Natural killer cell (primary cell): ENCODE measurements at places on chromosomes 2 and 18.

DNA sequence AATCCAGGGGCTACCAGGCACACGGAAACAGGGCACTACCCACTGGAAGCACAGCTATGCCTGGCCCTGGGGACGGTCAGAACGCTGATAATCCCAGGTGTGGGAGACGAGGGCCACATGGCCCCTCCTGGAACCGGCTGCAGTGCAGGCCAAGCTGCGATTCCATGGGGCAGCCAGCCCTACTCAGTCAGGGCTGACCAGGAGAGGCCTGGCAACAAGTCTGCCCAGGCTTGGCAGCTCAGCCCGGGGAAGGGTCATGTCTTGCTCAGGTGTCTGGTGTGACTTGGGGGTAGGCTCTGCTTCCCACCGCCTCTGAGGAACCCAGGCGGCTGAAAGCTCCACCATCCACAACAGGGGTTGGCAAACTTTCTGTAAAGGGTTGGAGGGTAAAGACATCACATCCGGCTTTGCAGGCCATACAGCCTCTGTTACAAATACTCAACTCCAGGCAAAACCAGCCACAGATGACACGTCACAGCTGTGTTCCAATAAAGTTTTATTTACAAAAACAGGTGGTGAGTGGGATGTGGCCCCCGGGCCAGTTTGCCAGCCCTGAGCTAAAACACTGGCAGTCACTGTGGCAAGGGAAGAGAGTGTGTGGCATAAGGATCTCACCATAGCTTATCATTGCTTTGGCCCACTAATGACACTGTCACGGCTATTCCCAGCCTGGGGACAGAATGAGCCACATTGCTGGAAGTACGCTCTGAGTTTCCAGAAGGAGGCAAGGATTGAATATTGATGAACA lies 85.2 kb downstream of the NDUFA10 start:
- H3K27ac ChIP-seq, result no peak overlapping the region
- no peaks in the 10 kb centered on the region for H3K36me3 ChIP-seq
- H3K27me3 ChIP-seq, result no peaks in the 10 kb centered on the region
- DNase-seq, result no peak
- H3K4me1 ChIP-seq, result peaks cover 7% of the 10 kb centered on the region
- no peak overlapping the region for H3K4me3 ChIP-seq

DNA sequence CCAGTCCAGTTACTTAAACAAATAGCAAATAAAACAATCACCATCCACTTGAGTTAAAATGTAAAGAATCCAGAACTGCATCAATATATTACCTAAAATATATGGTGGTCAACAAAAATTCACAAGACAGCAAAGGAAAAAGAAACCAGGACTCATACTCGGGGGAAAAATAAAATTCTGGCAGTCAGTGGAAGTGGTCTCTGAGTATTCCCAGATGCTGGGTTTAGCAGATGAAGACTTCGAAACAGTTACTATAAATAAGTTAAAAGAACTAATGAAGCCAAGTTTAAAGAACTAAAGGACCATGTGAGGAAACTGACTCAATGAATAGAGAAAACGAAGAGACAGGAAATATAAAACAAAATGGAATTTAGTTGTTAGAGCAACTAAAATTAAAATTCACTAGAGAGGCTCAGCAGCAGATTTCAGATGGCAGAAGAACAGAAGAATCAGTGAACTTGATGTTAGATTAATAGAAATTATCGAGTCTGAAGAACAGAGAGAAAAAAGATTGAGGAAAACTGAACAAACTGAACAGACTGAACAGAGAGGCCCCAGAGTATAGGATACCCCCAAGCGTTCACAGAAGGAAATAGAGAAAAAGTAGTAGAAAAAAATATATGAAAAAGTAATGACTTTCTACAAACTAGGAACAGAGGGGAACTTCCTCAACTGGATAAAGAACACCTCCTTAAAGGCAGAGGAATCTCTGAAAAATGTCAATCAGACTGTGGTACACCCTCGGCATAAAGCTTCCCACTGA lies 27.9 kb downstream of the MGAT4A start:
- H3K4me1 ChIP-seq, result peaks cover 14% of the 10 kb centered on the region
- H3K4me3 ChIP-seq, result no peak overlapping the region
- no peaks in the 10 kb centered on the region for H3K36me3 ChIP-seq
- DNase-seq, result no peak
- no peak overlapping the region for H3K27ac ChIP-seq
- no peaks in the 10 kb centered on the region for H3K27me3 ChIP-seq

- no peaks in the 10 kb centered on the region for H3K27me3 ChIP-seq
- DNase-seq, result no peak
- H3K4me3 ChIP-seq, result no peak overlapping the region
- no peaks in the 10 kb centered on the region for H3K4me1 ChIP-seq
- no peaks in the 10 kb centered on the region for H3K36me3 ChIP-seq
Observed at GRCh38 chr2:165406173-165406572, 63.3 kb upstream of the CSRNP3 start.

- no peaks in the 10 kb centered on the region for H3K4me1 ChIP-seq
- peaks cover 33% of the 10 kb centered on the region for H3K36me3 ChIP-seq
- H3K27ac ChIP-seq, result no peak overlapping the region
- no peak overlapping the region for H3K4me3 ChIP-seq
- DNase-seq, result no peak
Observed at GRCh38 chr2:37262522-37262921, 31.1 kb downstream of the NDUFAF7 start.

- no peaks in the 10 kb centered on the region for H3K4me1 ChIP-seq
- no peaks in the 10 kb centered on the region for H3K36me3 ChIP-seq
- no peak overlapping the region for H3K4me3 ChIP-seq
- H3K27me3 ChIP-seq, result no peaks in the 10 kb centered on the region
Observed at GRCh38 chr2:177897278-177897677, 175.3 kb downstream of the PDE11A start.

DNA sequence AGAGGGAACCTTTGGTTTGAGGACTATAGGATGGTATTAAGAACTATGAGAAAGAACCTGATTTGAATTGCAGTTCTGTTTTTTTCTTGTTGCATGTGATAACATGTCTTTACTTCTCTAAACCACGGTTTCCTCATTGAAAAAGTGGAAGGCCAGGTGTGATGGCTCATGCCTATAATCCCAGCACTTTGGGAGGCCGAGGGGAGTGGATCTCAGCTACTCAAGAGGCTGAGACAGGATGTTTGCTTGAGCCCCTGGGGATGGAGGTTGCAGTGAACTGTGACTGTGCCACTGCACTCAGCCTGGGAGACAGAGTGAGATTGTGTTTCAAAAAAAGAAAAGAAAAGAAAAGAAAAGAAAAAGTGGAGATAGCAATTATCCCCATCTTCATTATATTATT lies 32.3 kb downstream of the SCN9A start:
- no peaks in the 10 kb centered on the region for H3K4me1 ChIP-seq
- no peak for DNase-seq
- H3K27ac ChIP-seq, result no peak overlapping the region
- no peak overlapping the region for H3K4me3 ChIP-seq
- no peaks in the 10 kb centered on the region for H3K27me3 ChIP-seq

DNA sequence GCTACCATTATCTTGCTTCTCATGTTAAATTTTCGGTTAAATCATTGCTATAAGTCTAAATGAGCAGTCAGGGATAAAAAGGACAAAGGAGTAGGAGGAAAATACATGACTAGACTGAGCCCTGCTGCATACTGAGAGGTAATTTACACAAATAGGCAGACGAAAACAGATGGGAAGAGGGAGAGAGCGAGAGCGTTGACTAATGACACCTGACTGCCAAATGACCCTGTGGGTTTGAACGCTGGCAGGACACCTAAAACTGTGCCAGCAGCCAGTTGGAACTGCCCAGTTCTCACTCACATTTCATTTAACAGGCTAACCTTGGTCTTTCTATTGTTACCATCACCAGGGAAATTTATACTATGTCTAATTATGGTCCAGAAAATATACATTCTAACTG lies 978.2 kb downstream of the CPS1 start:
- no peaks in the 10 kb centered on the region for H3K27me3 ChIP-seq
- no peak overlapping the region for H3K4me3 ChIP-seq
- no peaks in the 10 kb centered on the region for H3K36me3 ChIP-seq

DNA sequence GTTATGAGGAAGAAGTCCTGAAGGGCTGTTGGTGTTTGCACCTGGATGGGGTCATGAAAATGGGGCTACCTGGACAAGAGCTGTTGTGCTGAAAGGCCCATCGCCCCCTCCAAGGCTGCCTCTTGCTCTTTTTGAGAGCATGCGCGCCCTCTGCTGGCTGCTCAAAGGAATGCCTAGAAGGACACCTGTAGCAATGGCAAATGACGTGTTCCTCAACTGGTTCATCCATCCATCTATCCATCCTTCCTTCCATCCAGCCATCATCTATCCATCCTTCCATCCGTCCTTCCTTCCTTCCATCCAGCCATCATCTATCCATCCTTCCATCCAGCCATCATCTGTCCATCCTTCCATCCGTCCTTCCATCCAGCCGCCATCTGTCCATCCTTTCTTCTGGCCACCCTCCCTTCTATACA lies 17.2 kb upstream of the RPL31 start:
- H3K4me3 ChIP-seq, result no peak overlapping the region
- H3K36me3 ChIP-seq, result no peaks in the 10 kb centered on the region
- peak; percentile 90 for DNase-seq
- no peaks in the 10 kb centered on the region for H3K4me1 ChIP-seq
- no peak overlapping the region for H3K27ac ChIP-seq
- H3K27me3 ChIP-seq, result no peaks in the 10 kb centered on the region

DNA sequence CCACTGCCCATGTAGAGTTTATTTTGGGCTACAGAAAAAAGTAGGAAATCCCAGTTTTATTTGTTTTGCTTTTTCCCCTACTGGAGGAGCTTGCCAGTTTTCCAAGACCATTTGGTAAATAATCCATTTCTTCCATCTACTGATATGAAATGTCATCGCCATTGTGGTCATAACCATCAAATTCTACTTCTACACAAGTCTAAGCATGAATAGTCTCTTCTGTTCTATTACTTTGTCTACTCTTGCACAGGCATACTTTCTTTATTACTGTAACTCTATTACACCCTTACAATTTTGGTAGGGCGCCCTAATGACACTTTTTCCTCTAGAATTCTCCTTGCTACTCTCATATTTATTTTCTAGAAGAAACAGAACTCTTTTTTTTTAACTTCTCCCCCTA lies 120.7 kb downstream of the ATAD2B start:
- DNase-seq, result no peak
- H3K36me3 ChIP-seq, result peaks cover 31% of the 10 kb centered on the region

DNA sequence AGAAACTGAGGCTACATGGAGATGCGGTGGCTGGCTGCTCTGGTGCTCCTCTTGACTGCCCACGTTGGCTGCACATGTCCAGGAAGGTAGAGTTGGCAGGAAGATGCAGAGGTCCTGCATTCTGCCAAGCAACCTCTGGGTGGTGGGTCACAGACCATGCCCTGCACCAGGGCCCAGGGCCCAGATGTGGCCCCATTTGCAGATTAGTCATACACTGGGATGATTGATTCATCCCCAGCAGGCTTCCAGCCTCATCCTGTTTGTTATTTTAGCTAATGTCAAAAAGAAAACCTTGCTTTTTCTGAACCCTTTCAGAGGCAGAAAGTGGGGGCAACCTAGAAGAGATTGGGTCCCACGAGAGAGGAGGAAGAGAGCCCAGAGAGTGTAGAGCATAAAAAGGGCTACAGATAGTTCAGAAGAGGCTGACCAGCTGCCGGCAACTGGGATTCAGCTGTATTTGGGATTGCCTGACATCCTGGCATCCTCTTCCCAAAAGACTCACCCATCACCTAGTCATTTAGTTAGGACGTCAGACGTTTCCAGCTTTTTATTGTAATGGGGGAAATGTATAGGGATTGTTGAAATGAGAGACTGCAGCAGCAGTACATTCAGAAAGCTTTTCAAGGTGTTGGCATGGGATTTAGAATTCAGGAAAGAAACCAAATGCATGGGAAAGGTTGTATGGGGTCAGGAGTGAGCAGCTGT lies 101.9 kb downstream of the CTIF start:
- H3K36me3 ChIP-seq, result no peaks in the 10 kb centered on the region
- H3K4me1 ChIP-seq, result no peaks in the 10 kb centered on the region

DNA sequence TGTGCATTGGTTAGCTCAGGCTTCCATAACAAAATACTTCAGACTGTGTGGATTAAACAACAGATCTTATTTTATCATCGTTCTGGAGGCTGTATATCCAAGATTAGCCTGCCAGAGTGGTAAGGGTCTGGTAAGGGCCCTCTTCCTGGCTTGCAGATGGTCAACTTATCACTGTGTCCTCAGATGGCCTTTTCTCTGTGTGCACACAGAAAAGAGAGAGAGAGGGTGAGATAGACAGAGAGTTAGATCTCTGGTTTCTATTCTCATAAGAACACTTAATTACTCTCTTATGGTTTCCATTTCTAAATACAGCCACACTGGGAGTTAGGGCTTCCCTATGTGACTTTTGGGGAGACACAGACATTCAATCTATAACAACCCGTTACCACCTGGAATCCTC lies 1003.5 kb downstream of the TSN start:
- H3K27ac ChIP-seq, result no peak overlapping the region
- DNase-seq, result no peak
- no peaks in the 10 kb centered on the region for H3K4me1 ChIP-seq
- H3K4me3 ChIP-seq, result no peak overlapping the region
- H3K27me3 ChIP-seq, result no peaks in the 10 kb centered on the region
